ENCODE measurements at places on chromosomes 12 and 14.

- no peaks in the 10 kb centered on the region for H3K36me3 ChIP-seq
- H3K27me3 ChIP-seq: no peaks in the 10 kb centered on the region
- peaks cover 7% of the 10 kb centered on the region for H3K4me1 ChIP-seq
- H3K4me3 ChIP-seq: no peak overlapping the region
These were observed 2.9 kb downstream of the RILPL1 start for GRCh38 chr12:123530668-123531067.

GRCh38 chr12:71585218-71585617, 78.4 kb downstream of the ZFC3H1 start:
- H3K4me1 ChIP-seq: no peaks in the 10 kb centered on the region
- no peak for DNase-seq
- H3K36me3 ChIP-seq: peaks cover 14% of the 10 kb centered on the region
- H3K4me3 ChIP-seq: no peak overlapping the region
- H3K27me3 ChIP-seq: peaks cover 2% of the 10 kb centered on the region

GRCh38 chr12:113276306-113276705, 55.0 kb downstream of the TPCN1 start:
- H3K27ac ChIP-seq: no peak overlapping the region
- H3K4me3 ChIP-seq: no peak overlapping the region
- peaks cover 12% of the 10 kb centered on the region for H3K36me3 ChIP-seq
- no peak for DNase-seq

DNA sequence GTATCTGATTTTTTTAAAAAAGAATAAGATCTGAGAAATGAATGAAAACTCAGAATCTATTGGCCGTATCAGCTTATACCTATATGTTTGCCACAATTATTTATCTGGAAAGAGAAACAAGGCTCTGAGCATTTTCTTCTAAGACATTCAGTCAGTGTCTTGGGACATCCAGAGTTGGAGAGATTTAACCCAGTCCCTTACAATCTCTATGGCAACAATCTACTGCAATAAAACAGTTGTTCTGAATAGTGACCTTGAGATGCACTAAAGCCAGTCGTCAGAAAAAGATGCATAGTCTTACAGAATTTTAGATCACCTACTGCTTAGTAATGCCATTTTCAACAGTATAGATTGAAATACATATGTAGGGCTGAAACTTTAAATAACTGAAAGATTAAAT, 52.0 kb upstream of the SOCS2 start:
- H3K36me3 ChIP-seq: no peaks in the 10 kb centered on the region
- H3K27ac ChIP-seq: no peak overlapping the region
- H3K4me1 ChIP-seq: no peaks in the 10 kb centered on the region
- H3K4me3 ChIP-seq: no peak overlapping the region

DNA sequence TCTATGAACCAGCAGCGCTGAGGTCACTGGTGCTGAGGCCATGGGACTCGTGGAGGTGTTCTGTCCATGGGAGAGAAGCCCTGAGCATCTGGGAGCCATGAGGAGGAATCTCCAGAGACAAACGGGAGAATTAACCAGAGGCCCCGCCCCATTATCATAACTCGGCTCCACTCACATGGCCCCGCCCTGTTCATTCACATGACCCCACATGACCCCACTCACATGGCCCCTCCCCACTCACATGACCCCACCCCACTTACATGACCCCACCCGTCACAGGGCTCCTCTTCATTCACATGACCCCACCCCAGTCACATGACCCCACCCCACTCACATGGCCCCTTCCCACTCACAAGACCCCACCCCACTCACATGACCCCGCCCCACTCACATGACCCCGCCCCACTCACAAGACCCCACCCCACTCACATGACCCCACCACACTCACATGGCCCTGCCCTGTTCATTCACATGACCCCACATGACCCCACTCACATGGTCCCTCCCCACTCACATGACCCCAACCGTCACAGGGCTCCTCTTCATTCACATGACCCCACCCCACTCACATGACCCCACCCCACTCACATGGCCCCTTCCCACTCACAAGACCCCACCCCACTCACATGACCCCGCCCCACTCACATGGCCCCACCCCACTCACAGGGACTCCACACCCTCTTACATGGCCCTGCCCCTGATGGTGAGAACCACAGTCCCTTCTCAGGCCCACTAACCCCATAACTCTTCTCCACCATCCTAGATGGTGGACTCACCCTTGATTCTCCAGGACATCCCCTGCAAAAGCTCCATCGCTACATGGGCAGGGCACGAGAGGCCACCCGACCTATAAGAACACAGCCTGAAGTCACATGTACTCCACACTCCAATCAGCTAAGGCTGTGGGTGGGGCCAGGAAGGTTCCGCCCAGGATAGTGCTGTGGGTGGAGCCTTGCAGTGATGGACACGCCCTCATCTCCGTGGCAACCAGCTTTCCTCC, 151.1 kb upstream of the SFSWAP start:
- H3K4me3 ChIP-seq: no peak overlapping the region
- H3K4me1 ChIP-seq: no peaks in the 10 kb centered on the region
- no peaks in the 10 kb centered on the region for H3K36me3 ChIP-seq
- no peak overlapping the region for H3K27ac ChIP-seq

GRCh38 chr12:113097716-113098440, 37.7 kb downstream of the RASAL1 start:
- H3K36me3 ChIP-seq: no peaks in the 10 kb centered on the region
- H3K4me1 ChIP-seq: no peaks in the 10 kb centered on the region
- H3K4me3 ChIP-seq: no peak overlapping the region
- no peak for DNase-seq

GRCh38 chr12:123398550-123399254, 14.8 kb downstream of the KMT5A start:
- H3K4me3 ChIP-seq: no peak overlapping the region
- H3K4me1 ChIP-seq: no peaks in the 10 kb centered on the region
- peak overlapping the region; percentile 18 for H3K27ac ChIP-seq
- H3K27me3 ChIP-seq: no peaks in the 10 kb centered on the region
- H3K36me3 ChIP-seq: peaks cover 17% of the 10 kb centered on the region
- DNase-seq: peak; percentile 27

GRCh38 chr12:94803939-94804338, 153.6 kb upstream of the TMCC3 start:
- no peaks in the 10 kb centered on the region for H3K4me1 ChIP-seq
- no peaks in the 10 kb centered on the region for H3K36me3 ChIP-seq
- no peak overlapping the region for H3K27ac ChIP-seq
- no peaks in the 10 kb centered on the region for H3K27me3 ChIP-seq

- peak; percentile 74 for DNase-seq
- H3K36me3 ChIP-seq: no peaks in the 10 kb centered on the region
- H3K4me1 ChIP-seq: no peaks in the 10 kb centered on the region
- no peaks in the 10 kb centered on the region for H3K27me3 ChIP-seq
These were observed 7.6 kb upstream of the RAB21 start for GRCh38 chr12:71746974-71747611.

DNA sequence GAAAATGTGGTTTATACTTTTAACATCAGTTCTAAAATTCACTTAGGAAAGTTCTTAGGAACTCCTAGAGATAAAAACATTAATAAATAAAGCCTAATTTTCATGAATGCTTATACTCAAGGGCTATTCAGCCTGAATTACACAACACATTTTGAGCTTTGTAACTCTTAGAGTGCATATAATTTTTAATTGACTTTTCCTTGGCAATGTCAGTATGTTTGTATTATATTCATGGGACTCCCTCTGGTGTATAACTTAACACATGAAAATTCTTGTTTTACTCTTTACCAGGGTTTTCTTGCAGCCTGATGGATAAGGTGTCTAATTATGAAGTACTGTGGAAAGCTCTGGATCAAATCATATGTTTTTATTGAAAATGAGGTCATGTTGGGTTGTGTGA, 150.6 kb upstream of the HMGA2 start:
- H3K4me3 ChIP-seq: no peak overlapping the region
- H3K27me3 ChIP-seq: no peaks in the 10 kb centered on the region

- no peaks in the 10 kb centered on the region for H3K27me3 ChIP-seq
- no peaks in the 10 kb centered on the region for H3K36me3 ChIP-seq
- no peak overlapping the region for H3K27ac ChIP-seq
- DNase-seq: no peak
These were observed 126.4 kb downstream of the ATP23 start for GRCh38 chr12:58067610-58068387.

- no peak for DNase-seq
- no peak overlapping the region for H3K4me3 ChIP-seq
- H3K36me3 ChIP-seq: no peaks in the 10 kb centered on the region
These were observed 220.1 kb downstream of the ADAMTS20 start for GRCh38 chr12:43331935-43332334.

GRCh38 chr12:83083616-83084015, 396.9 kb downstream of the TMTC2 start:
- H3K36me3 ChIP-seq: no peaks in the 10 kb centered on the region
- no peak overlapping the region for H3K4me3 ChIP-seq
- DNase-seq: no peak
- no peak overlapping the region for H3K27ac ChIP-seq
- no peaks in the 10 kb centered on the region for H3K4me1 ChIP-seq
- no peaks in the 10 kb centered on the region for H3K27me3 ChIP-seq

- DNase-seq: no peak
- H3K27ac ChIP-seq: no peak overlapping the region
- H3K36me3 ChIP-seq: no peaks in the 10 kb centered on the region
- no peaks in the 10 kb centered on the region for H3K4me1 ChIP-seq
These were observed 416.2 kb downstream of the EGLN3 start for GRCh38 chr14:33534632-33535031.

DNA sequence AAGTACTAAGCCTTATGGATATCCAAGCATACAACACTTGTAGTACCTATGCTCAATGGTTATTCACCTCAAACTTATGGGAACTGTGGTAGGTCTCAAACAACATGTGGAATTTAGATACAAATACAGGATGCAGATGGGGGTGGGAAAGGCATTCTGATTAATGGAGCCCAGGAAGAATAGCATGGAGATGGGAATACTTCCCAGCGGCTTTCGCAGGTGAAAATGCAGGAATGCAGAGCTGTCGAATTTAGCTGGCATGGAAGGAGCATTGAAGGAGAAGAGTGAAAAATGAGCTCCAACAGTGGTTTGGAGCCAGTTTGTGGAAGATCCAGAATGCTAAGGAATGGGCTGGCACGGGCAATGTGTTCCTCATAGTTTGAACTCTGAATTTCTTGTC, 89.9 kb downstream of the NKX2-1 start:
- no peak overlapping the region for H3K27ac ChIP-seq
- H3K4me1 ChIP-seq: no peaks in the 10 kb centered on the region
- H3K4me3 ChIP-seq: no peak overlapping the region
- DNase-seq: no peak
- H3K36me3 ChIP-seq: no peaks in the 10 kb centered on the region
- H3K27me3 ChIP-seq: no peaks in the 10 kb centered on the region

DNA sequence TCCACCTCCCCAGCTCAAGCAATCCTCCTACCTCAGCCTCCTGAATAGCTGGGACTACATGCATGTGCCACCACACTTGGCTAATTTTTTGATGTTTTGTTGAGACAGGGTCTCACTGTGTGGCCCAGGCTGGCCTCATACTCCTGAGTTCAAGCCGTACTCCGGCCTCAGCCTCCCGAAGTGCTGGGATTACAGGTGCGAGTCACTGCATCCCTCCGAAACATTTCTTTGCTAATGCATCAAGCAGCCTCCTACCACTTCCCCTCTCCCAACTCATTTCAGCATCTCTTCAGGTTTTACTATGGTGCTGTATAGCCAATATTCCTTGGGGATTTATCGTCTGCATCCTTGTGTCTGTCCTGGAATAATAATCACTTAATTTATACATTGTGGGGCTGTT, 2.3 kb upstream of the SLC22A17 start:
- no peaks in the 10 kb centered on the region for H3K4me1 ChIP-seq
- H3K36me3 ChIP-seq: no peaks in the 10 kb centered on the region
- H3K27ac ChIP-seq: no peak overlapping the region
- no peak for DNase-seq

- H3K27me3 ChIP-seq: no peaks in the 10 kb centered on the region
- DNase-seq: no peak
- no peak overlapping the region for H3K4me3 ChIP-seq
- H3K4me1 ChIP-seq: no peaks in the 10 kb centered on the region
These were observed 535.3 kb downstream of the GALC start for GRCh38 chr14:87457720-87458119.

DNA sequence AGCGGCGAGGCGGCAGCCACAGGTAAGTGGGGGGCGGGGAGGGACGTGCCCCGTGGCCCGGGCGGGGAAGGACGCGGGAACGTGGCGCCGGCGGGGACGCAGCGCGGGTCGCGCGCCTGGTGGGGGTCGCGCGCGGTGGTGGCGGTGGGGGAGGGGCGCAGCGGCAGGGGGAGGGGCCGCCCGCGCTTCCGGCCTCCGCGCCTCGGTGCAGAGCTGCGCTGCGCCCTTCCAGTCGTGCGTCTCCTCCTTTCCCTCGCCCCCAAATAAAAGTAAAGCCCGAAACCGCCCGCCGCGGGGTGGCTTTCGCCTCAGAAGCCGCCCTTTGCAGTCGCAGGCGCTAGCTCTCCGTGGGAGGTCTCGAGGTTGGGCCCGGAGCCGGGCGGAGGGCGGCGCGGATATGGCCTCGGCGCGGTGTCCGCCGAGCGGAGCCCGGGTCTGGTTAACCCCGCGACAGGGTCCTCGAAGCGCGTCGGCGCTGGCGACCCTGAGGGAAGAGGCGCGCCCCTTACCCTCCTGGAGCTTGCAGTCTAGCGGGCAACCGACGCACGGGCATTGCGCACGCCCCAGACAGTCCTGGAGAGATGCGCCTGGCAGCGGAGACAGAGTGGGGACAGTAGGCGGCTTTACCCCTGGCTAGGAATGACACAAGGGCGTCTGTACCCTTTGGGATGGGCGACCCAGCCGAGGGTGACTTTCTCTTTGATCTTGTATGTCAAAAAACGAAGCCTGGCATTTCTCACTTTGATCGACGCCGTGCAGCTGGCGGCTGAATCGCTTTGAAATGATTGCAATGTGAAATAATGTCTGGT, 589 bp downstream of the ATF1 start:
- H3K4me3 ChIP-seq: peak overlapping the region; percentile 87
- H3K27ac ChIP-seq: peak overlapping the region; percentile 87

DNA sequence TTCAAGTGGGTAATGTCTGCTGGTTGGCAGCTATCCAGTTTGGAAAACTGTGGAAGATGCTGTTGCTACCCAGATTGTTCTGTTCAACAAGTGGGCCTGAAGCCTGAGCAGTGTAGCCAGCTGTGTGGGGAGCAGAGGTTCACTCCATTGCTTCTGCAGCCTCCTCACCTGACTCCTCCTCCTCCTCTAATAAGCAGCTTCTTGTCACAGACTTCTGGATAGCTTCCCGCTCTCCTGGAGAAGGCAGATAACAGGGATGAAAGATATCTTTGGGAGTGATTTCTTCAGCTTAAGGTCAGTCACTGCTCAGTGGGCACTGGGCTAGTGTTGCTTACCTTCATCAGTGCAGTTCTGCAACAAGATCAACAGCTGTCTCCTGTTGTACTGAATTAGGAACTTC, 2.0 kb downstream of the POP5 start:
- peaks cover 8% of the 10 kb centered on the region for H3K27me3 ChIP-seq
- no peak overlapping the region for H3K27ac ChIP-seq
- H3K4me1 ChIP-seq: peaks cover 9% of the 10 kb centered on the region
- no peak for DNase-seq

Data from small intestine (tissue), 16 donors.